ENCODE measurements at places on chromosomes 6 and 20. TPM values are rescaled to one million over a fixed set of nuclear protein-coding genes. Genes with fewer than 3 reads are reported as not detected.
A peak's percentile ranks its signal among the peaks of the same experiment; 100 is the strongest.

The ECT2L gene
- total RNA-seq: 1.5 TPM

The ZNF391 gene
- 4.6 TPM for total RNA-seq

The RNF39 gene
- not detected for total RNA-seq

The B3GAT2 gene
- total RNA-seq: not detected

The PMEPA1 gene
- total RNA-seq: 25.9 TPM

The GJA1 gene
- total RNA-seq: 260 TPM

The CCR6 gene
- not detected for total RNA-seq

The LPIN3 gene
- total RNA-seq: 30.5 TPM

The OOEP gene
- total RNA-seq: not detected

The TGM3 gene
- total RNA-seq: not detected

- DNase-seq: no peak
Observed at GRCh38 chr6:151659212-151659611, 148.3 kb upstream of the ESR1 start.

DNA sequence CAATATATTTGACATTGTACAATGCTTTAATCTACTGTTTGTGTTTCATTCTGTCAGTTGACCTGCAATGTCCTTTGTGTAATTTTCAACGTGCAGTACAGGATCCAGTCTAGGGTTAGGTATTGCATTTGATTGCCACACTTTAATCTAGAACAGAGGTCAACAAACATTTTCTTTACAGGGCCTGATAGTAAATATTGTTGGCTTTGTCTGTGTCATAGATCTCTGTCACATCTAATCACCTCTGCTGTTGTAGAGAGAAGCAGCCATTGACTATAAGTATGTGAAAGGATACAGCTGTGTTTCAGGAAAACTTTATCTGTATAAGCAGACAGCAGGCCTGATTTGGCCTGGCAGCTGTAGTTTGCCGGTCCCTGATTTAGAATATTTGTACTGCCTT is 39.3 kb downstream of the ATRN start:
- DNase-seq: no peak

GRCh38 chr20:1396264-1396663 is 3.4 kb upstream of the FKBP1A start:
- no peak for DNase-seq

GRCh38 chr6:63864671-63865318 is 229.2 kb downstream of the PHF3 start:
- no peak for DNase-seq

DNA sequence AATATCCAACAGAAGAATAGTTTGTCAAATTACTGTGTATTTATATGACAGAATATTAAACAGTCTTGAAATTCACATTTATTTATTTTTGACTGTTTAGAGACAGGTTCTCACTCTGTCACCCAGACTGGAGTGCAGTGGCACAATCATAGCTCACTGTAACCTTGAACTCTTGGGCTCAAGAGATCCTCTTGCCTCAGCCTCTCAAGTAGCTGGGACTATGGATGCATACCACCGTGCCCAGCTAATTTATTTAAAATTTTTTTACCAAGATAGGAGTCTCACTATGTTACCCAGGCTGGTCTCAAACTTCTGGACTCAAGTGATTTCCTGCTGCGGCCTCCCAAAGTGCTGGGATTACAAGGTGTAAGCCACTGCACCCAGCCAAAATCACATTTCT is 57.4 kb downstream of the NINL start:
- no peak for DNase-seq

DNA sequence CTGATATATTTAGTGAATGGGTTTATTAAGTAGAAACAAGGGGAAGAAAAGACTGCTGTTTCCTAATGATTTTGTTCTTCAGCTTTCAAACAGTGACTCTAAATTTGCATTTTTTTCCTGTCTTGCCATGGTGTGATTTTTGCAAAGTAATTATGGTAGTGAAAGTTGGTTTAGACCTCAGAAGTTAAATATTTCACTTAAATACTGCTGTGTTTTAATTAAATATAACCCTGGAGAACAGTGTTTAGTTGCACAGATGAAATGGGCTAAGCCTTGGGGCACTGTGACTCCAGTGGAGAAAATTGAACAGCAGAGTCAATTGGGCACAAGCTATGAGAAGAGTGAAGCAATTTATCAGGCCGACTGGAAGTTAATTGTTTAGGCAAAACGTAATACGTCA is 111.1 kb upstream of the MCHR2 start:
- no peak for DNase-seq

DNA sequence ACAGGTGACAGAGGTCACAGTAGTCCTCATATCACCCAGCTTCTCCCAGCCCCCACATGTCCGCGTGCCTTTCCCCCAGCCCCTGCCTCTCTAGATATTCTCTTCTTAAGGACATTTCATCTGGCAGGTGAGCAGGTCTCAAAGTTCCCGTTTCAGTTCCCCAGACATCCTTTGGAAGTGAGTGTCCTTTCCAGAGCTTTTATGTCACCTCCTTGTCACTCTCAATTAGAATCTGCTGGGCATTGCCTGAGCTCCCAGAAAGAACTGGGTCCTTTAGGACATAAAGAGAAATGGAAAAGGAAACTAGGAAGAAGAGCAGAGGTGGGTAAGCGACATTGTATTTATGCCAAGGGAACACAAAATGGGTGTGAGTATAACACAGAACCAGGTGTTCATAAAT is 66.9 kb upstream of the CEP85L start:
- DNase-seq: no peak

- DNase-seq: no peak
Observed at GRCh38 chr6:72522735-72523141, 99.1 kb upstream of the KCNQ5 start.

DNA sequence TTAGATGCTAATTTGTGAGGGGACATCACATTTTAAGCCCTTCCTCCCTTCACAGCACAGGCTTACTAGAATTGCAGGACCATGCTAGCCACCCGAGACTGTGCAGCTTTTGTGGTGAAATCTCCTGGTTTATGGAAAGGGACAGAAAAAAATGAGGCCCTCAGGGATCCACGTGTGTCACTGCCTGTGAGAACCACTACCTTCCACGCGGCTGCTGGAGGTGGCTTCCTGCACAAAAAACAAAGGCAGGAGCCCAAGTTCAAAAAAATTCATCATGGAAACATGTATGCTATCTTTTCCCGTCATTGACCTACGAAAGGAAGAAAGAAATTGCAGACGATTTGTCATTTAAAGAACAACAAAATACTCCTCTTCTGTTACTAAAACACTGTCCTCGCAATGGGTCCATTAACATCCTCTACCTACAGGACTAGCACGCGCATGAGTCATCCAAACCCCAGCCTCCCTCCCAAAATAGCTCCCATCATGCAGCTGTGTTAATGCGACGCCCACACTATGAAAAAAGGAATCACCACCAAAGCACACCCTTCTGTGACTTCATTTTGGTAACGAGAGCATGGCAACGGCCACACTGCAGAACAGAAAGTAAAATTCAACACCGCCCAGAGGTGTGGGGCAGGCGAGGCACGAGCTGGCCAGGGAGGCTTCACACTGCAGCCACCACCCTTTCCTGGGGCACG is 45.7 kb downstream of the RAMACL start:
- no peak for DNase-seq

- DNase-seq: no peak
Observed at GRCh38 chr20:58713801-58714339, 21.3 kb downstream of the NPEPL1 start.

- DNase-seq: no peak
Observed at GRCh38 chr6:27049863-27050781, 197.4 kb upstream of the PRSS16 start.

DNA sequence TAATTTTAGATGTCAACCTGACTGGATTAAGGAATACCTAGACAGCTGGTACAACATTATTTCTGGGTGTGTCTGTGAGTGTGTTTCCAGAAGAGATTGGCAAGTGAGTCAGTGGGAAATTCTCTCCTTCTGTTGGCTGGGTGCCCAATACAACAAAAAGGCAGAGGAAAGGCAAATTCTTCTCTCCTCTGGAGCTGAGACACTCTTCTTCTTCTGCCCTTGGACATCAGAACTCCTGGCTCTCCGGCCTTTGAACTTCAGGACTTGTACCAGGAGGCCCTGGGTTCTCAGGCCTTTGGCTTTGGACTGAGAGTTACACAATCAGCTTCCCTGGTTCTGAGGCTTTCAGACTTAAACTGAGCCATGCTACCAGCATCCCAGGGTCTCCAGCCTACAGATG is 7.8 kb upstream of the BTN3A1 start:
- no peak for DNase-seq

DNA sequence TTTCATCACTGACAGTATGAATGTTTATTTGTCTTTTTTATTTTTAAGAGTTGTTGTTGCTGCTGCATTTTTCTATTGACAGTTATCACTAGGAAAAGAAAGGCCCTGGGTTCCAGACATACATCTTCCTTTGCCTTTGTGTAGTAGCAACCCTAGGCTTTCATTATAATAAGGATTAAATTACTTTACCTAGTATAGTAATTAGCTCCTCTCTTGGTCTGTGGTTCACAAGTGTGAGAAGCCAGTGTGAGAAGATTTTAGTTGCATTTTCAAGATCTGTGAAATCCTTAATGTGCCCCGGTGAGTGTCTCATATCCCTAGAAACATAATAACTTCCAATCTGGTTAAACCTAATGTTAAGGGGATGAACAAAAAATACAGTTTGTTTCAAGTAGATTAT is 799.3 kb upstream of the MAP3K7 start:
- no peak for DNase-seq

- peak; percentile 82 for DNase-seq
Observed at GRCh38 chr6:43916924-43917877, 147.2 kb downstream of the VEGFA start.

DNA sequence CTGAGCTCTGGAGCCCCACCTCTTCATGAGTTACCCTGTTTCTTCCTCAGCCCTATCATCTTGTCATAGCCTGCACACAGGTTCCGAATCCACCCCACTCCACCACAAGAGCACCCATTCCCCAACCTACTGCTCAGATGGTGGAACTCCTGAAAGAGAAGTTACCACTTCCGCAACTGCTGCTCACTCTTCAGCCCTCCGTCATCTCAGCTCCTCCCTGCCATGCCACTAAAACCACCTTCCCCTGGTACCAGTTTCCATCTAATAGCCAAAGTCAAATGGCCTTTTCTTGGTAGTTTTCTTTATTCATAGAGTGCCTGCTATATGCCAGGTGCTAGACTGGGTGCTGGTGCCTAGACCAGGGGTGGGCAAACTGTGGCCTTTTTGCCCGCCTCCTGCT is 3.9 kb downstream of the RAB22A start:
- no peak for DNase-seq

DNA sequence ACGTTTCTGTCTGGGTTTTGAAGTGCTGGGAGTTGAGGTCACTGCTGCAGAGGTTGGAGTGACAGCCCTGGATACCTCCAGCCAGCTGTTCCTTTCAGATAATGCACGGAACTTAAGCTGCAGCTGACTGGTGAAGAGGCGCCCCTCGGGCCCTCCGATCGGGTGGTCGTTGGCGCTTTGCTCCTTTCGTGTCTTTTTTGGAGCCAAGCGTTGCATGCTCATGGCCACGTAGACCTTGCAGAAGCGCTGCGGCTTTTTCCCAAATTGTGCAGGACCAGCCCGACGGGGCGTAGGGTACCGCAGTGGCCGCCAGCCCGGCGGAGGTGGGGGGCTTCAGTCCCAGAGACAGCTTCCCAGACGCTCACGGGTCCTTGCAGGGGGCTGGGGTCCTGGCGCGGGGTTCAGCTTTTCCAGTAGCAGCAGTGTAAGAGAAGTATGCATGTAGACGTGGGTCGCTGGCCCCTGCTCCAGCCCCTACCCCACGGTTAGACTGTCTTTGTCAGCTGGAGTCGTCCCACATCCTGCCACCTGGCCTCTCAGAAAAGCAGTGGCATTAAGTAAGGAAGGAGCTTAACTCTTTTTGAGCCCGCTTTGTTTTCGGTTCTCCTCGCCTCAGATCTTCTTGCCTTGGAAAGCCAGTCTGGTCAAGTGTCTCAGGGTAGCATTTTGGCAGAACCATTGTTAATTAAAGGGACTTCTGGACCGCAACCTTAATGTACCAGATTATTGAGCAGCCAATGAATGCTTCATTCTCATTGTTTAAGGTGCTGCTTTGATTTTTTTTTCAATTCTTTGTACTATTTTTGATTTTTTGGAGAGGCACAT is 838 bp downstream of the TNFAIP3 start:
- DNase-seq: no peak

- DNase-seq: no peak
Observed at GRCh38 chr6:21150667-21151066, 442.9 kb upstream of the SOX4 start.

- DNase-seq: no peak
Observed at GRCh38 chr20:42360621-42361020, 742.4 kb upstream of the CHD6 start.

- no peak for DNase-seq
Observed at GRCh38 chr6:106216527-106216926, 109.0 kb downstream of the ATG5 start.

GRCh38 chr6:156778454-156779205 is 1.5 kb downstream of the ARID1B start:
- peak; percentile 60 for DNase-seq

GRCh38 chr6:14734416-14735340 is 511.2 kb upstream of the JARID2 start:
- DNase-seq: no peak

- no peak for DNase-seq
Observed at GRCh38 chr6:16511040-16511660, 250.1 kb downstream of the ATXN1 start.

GRCh38 chr6:14353281-14353680 is 235.7 kb downstream of the CD83 start:
- DNase-seq: no peak

- no peak for DNase-seq
Observed at GRCh38 chr6:74956559-74957428, 249.1 kb downstream of the COL12A1 start.

DNA sequence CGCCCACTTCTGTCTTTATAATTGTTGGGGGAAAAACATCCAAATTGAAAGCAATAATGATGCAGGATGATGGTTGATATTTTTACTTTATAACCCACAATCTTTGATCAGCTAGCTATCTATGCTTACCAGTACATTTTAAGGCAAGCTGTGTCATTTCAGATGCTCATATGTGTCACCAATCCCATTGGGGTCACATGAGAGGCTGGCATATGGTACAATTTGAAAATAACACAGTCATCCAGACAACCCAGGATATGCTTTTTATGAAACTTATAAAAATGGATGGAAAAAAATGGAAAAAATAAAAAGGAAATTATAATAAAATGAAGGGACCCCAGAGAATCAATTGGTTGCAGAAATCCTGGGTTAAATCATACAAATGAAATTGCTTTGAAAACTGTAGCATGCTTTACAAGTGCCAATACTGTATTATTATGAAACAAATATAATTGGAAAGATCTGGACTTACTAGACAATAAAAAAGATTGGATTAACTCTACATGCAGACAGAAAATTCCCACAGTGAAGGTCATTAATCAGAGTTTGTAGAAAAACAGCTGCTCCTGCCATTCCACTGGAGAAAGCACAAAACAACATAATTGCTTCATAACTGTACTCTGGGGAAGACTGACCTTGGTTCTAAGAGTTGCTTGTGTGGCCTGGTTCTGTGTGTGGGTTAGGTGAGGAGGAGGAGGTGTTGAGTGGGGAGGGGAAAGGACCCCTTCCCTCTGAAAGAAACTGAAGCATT is 13.3 kb upstream of the PRIM2 start:
- no peak for DNase-seq

GRCh38 chr6:132490478-132491204 is 22.3 kb downstream of the STX7 start:
- no peak for DNase-seq
